ENCODE measurements at places on chromosomes 16 and 17.

- no peak for DNase-seq
Observed at GRCh38 chr17:75565066-75565465, 22.5 kb upstream of the MYO15B start.

DNA sequence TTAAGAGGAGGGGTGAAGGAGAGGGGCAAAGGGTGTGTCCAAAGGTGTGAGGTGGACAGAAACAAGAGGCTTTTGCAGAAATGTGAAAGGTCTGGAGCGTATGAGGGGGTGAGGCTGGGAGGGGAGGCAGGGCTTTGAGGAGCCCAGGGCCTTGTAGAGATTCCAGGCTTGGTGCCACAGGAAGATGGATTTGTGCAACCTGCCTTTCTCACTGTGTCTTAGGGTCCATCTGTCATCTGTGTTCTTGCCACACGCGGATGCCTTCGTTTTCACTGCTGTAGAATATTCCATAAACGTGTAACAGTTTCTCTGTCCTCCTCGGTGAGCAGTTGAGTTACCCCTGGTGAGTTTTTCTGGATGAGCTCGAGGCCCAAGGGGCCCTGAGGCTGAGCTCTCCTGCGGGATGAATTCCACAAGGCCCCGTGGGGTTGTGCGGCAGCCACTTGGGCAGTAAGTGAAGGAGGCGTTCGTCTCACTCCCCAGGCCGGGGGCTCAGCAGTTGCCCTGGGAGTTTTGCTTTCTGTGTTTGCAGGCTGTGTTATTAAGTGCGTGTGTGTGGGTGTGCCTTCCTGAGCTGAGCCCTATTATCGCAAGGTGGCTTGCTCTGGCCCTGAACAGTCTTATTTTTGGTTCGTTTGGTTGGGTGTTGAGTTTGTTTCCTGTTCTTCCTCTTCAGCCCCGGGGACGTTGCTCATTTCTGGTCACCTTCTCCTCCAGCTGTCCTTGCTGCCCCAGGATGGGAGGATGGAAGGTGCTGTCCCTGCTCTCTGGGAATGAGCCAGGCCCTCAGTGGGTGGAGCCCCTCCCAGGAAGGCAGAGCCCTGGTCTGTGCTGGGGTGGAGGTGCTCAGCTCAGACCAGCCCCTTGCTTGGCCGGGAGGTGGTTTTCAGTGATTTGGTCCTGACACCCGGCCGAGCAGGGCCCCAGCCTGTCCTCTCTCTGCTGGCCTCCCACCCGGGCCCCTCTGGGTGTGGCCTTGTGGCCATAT, 28.4 kb downstream of the BAIAP2 start:
- DNase-seq: no peak

DNA sequence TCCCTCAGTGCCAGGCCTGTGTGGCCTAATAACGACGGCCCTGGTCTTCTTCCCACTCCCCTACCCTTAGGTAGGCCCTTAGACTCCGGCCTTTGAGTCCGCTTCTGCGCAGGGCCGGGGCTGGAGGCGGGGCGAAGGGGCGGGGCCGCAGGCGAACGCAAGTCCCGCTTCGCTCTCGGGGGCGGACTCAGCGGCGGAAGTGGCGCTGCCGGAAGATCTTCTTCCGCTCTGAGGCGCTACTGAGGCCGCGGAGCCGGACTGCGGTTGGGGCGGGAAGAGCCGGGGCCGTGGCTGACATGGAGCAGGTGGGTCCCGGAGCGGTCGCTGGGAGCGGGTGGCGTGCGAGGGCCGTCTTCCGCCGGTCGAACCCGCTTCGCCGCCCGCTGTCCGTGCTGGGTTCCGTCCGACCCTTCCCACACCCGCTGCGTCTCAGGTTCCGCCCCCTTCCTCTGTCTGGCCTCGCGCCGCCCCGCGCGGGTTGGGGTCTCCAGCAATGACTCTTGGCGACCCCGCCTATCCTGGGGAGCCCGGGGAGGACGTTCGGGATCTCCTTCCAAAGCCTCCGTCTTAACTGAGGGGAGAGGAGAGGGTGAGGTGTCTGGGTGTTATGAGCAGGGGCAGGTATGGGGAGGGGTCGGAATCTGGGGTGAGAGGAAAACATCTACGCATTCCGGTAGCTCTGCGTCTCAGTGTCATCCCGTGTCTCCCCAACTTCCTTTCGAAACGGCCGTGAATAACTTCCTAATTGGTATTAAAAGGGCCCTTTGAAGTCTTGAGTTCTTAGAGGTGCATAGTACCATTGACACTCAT, at the start of gene STARD3:
Gene STARD3 (plus strand): TSS at position 218 of the 810 bp plus-strand sequence. CDS start 16,388 bp downstream, outside the sequence.
- DNase-seq: peak; percentile 87

DNA sequence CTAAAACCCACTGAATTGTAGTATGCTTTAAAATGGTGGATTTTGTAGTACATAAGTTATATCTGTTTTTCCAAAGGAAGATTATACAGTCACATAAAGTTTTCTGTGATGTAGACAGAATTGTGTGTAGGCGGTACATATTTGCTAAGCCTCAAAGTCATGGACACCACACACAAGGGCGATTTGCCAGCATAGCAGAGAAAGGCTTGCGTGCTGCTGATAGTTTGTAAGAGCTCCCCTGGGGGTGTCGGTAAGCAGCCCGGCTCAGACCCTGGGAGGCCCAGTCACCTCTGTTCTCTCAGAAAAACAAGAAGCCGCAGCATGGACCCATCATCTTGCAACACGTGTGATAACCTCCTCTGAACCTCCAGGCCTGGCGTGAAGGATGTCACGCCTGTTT, 38.3 kb upstream of the AKTIP start:
- DNase-seq: peak; percentile 57

DNA sequence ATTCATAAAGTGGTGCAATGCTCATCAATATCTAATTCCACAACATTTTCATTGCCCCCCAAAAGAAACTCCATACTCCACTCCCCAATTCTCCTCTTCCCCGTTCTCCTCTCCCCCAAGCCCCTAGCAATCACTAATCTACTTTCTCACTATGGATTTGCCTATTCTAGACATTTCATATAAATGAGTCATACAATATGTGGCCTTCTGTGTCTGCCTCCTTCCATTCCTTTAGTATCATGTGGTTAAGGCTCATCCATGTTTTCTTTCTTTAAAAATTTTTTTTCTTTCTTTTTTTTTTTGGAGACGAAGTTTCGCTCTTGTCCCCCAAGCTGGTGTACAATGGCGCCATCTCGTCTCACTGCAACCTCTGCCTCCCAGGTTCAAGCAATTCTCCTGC, 56.3 kb upstream of the HAS3 start:
- DNase-seq: peak; percentile 88

DNA sequence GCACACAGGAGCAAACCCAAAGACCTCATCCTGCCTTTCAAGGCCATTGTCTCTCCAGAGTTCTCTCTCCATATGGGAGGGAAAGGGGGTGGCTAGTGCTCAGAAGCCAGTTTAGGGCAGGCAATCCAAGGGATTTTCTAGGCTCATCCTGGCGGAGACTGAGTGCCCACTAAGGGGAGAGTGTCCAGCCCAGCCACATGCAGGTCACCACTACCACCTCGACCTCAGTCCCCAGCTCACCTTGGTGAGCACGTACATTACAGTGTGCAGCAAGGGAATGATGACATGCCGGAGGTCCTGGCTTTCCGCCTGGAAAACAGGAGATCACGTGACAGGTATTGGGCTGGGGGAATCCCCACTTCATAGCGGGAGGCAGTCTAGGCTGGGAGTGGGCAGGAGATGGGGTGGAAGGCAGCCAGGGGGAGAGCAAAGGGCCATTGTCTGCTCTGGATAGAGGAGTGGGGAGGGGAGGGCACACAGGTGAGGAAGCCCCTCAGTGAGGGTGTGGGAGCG, 29.9 kb downstream of the PIK3R6 start:
- DNase-seq: no peak

DNA sequence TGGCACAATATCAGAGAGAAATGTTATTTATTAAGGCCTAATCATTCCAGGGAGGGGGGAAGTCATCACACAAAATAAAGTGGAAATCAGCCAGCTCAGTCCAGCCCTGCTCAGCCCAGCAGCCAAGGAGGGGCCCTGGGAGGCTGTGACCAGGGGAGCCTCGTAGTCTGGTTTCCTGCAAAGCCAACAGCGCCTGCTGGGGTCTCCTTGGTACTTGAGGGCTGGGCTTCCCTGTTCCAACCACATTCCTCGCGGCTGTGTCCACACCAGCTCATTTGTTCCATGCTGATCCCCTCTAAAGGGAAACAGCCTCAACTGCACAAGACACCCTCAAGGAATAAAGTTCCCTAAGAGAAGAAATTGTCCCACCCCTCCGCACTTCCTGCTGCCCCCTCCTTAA, 154.0 kb downstream of the TMEM132E start:
- no peak for DNase-seq

DNA sequence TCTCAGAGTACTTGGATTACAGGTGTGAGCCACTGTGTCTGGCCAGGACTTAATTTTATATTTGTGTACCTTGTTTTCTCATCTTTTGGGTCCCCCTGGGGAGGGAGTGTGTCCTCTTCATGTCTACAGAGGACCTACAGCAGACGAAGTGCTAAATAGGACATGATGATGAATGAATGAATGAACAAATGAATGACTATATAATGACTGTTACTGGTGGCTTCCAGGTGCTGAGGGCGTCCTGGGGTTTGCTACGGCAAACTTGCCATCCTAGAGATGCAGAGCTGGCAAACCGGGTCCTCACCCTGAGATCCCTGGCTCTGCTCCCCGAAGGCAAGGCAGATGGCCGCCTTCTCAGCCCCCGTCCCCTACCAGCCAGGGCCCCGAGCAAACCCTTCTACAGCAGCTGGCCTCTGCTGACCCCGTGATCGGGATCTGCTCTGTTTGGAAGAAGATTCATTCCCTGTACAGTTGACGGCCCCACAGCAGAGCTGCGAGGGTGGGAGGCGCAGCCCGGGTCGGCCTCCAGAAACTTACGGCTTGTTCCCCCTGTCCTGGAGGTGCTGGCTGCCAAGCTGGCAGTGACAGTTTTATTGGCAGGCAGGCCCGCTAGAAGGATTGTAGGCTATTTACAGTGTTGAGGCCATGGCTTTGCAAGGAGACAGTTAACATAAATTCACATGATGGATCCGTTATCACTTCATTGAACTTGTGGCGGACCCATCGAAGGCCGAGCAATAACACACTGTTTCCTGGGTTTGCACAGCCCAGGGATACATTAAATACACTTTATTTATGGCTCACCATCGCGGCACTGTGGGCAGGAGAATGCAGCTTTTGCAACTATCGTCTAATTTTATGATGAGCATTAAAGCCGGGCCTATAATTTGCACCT, 197.7 kb upstream of the GSE1 start:
- DNase-seq: no peak

- no peak for DNase-seq
Observed at GRCh38 chr17:29057361-29057760, 14.4 kb downstream of the PIPOX start.

GRCh38 chr16:728131-728889, 1.4 kb downstream of the HAGHL start:
- DNase-seq: peak; percentile 76

- peak; percentile 57 for DNase-seq
Observed at GRCh38 chr17:77887464-77888241, 70.8 kb upstream of the TNRC6C start.

- no peak for DNase-seq
Observed at GRCh38 chr17:35460354-35460851, 11.8 kb upstream of the SLFN13 start.

DNA sequence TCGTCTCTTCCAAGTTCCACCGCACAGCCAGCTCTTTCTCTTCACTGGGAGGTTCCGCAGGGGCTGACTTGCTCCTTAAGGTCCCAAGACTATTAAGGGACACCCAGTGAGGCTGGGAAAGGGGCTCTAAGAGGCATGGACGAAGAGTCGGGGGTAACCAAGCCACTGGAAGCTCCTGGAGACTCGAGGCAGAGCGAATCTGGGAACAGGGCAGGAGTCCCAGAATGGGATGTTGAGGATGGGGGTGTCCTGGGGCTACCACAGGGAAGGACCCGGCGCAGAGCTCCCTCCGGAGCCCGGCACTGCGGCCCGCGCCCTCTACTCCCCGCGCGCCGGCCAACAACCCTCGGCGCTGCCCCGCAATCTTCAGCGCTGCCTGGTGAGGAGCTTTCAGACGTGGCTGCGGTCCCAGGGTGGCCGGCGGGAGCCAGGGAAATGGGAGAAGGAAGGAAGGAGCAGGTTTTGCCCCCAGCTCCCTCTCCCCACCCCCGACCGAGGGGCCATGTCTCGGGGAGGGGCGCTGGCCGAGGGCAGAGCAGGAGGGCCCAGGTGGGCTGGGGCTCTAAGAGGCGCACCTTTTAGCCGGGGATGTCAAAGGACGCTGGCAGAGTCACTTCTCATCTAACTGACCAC, 581 bp downstream of the CHST5 start:
- no peak for DNase-seq

- no peak for DNase-seq
Observed at GRCh38 chr17:74353446-74354060, 8.1 kb downstream of the BTBD17 start.

DNA sequence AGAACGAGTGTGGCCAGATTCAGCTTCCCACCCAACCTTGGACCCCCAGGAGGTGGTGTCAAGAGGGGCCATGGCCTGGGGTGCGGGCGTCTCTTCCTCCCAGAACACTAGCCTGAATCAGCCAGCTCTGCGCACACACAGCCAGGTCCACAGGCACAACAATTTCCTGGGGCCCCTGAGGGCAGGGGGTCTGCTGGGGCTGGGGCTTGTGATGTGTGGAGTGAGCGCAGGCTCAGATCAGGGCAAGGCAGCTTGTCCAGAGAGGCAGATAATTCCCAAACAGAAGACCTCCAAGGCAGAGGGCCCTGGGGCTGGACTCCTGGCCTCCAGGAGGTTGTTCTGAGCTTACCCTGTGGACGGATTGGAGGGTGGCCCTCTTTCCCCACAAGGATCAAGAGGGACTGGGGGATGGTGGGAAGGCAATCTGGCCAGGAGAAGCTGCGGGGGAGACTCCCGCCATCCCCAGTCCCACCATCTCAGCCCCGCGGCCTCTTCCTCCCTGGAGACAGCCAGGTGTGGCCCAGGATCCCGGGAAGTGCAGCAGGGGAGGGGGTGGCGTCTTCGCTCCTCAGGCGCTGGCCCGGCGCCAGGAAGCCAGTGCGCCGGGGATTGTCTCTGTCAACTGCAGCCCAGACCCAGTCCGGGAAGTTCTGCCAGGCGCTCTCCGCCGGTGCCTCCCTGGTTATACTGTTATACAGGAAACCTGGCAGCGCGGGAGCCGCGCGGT, 52.0 kb upstream of the AMZ2 start:
- no peak for DNase-seq

GRCh38 chr17:73184136-73184993, 8.5 kb upstream of the COG1 start:
- no peak for DNase-seq

DNA sequence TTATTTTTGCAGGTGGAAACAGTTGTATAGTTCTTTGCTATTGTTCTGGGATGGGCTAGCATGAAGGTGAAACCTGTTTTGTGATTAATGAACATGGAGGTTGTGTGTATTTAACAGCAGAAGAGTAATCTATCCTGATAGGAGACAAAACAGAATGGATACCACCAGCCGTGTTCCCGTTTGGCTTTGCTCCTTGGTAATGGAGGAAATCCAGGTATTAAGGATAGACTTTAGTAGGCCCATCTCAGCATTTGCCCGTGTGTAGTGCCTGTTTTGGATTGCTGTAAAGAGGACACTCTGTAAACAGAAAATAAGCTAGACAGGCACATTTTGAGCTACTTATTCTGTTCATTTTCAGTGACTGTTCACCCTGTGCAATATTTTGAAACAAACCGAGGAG, 215.1 kb downstream of the RBFOX1 start:
- no peak for DNase-seq

DNA sequence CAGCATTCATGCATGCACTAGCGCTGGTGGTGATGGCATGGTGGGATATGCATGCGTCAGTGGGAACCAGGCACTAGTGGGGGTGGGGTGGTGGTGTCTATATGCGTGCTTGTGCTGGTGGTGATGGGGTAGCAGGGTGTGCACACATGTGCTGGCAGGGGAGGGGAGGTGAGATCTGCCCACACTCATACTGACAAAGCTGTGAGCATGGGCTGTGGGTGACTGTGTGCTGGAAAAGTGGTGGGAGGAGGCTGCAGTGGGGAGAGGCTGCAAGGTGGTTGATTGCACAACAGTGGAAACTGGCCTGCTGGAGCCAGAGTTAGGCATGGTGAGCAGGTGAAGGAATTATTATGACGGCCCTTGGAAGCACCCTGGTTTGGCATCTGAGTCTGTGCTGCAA, 31.3 kb upstream of the TEKT1 start:
- no peak for DNase-seq
